Hematopoietic multipotent progenitor cell treated with erythropoietin and hydrocortisone succinate and interleukin-3 and kit ligand, for 4 days (in vitro differentiated cells): ENCODE measurements at places on chromosomes 2 and 18.
A peak's percentile ranks its signal among the peaks of the same experiment; 100 is the strongest.

- DNase-seq: no peak
These were observed 22.4 kb upstream of the SSB start for GRCh38 chr2:169776252-169776761.

GRCh38 chr2:231386446-231386845 lies 9.1 kb upstream of the B3GNT7 start:
- DNase-seq: no peak

GRCh38 chr2:178450524-178450773 lies 526 bp downstream of the PRKRA start:
- DNase-seq: no peak

GRCh38 chr18:45654677-45655076 lies 39.4 kb downstream of the SLC14A2 start:
- no peak for DNase-seq

- no peak for DNase-seq
These were observed 308.9 kb downstream of the RND3 start for GRCh38 chr2:150178591-150178990.

DNA sequence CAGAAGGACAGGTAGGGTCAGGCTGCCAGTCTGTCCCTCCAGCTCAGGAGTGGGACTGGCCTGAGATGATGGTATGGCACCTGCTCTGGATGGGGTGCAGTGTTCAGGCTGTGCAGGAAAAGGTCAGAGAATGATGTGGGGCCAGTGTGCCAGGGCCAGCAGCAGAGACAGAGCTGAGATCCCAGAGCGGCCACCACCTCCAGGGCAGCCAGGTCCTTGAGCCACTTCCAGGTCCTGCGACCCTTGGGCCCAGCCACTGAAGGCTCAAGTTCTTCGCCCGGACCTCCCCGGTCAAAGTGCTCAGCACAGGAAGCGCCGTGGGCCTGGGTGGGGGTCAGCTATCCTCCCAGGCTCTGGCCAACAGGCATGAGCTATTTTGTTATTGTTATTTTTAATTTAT lies 12.1 kb upstream of the ARMC9 start:
- no peak for DNase-seq

DNA sequence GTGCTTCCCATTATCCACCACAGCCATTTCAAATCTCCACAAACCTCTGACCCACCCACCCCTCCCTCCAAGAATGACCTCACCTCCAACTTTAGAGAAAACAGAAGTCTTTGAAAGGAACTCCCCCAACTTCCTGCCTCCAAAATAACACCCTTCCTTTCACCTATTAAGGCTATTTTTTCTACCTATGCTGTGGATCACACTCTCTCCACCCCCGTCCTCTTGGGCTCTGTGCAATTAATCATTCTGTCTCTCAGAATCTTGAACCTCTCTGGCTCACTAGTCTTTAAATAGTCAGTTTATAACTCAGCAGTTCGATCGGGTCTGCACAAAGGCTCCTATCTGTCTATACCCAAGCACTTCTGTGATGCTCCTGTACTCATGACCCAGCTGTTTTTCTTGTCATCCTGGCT lies 37.3 kb upstream of the XPO1 start:
- peak; percentile 4 for DNase-seq

DNA sequence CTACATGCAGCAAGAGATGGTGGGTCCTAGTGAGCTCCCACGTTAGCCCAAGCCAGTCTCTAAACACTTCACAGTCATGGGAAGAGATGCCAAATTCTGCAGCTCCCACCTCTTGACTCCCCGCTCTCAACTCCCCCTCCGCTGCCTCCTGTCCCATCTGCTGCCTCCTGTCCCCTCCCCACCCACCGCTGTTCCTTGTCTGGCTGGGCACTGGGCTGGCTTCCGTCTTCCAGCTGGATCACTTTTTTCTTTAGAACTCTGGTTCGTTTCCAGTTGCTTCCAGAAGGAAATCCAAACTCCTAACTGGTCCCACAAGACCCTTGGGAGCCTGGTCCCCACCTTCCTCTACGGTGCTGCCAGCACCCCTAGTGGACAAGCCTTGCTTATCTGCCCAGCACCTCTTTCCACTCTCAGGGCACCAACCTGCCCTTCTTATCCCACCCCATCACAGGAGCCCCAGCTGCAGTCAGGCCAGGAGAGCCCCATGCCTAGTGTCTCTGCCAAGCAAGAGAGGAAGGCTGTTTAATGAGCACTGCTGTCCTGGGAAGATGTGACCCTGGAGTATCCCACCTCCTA lies 12.1 kb upstream of the TWIST2 start:
- DNase-seq: no peak

- DNase-seq: no peak
These were observed 89.5 kb downstream of the SLC4A10 start for GRCh38 chr2:161713706-161714105.

DNA sequence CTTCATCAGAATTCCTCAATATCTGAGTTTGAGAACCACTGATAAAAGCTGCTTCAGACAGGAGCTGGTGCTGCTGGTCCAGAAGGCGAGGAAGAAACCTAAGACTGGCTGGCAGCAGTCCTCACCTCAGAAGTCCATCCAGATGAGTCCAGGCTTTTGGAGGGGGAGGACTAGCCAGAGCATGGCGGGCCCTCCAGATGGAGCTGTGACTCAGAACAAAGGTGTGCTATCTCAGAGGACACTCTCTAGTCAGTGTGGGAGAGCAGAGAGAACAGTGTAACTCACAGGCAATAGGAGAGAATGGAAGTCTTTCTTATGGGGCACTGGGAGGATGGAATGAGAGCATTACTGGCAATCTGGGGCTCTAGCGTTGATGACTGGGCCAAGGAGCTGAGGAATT lies 191.4 kb downstream of the NYAP2 start:
- no peak for DNase-seq

DNA sequence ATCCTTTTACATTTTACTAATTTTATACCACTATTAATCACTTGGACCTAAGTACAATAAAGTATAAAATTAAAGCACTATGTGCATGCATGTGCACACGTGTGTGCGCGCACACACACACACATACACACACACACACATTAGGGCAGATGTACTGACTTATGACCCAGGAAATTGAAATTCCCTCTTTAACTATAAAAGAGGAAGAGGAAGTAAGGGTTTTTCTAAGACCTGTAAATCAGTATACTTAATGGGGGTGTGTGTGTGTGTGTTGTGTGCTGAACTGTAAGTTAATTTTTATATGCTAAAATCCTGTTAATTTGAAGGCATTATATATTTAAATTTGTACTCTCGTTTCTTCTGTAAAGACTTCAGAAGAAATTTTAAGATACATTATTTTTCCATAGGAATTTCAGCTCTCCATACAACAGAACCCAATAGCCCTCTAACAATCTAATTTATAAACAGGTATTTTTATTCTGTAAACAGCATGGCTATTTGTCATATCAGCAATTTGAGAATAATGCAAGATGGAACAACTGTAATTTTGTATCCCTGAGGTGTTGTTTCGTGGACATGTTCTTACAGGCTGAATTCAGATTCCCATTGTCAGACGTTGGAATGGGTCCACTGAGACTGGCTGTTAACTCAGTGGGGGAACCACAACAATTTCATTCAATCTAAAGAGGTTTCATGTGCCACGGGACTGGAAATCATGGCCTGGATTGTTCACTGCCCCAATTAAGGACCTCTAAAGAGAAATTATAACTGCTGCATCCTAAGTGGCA lies 90.9 kb downstream of the PLA2R1 start:
- peak; percentile 50 for DNase-seq

- no peak for DNase-seq
These were observed 2.7 kb upstream of the ASAP2 start for GRCh38 chr2:9203876-9204275.

GRCh38 chr2:65458999-65459398 lies 26.6 kb upstream of the SPRED2 start:
- no peak for DNase-seq

- DNase-seq: no peak
These were observed 90.1 kb downstream of the MALT1 start for GRCh38 chr18:58761241-58761969.

- no peak for DNase-seq
These were observed 422.5 kb upstream of the CRIM1 start for GRCh38 chr2:35933031-35933430.

GRCh38 chr2:37802899-37803379 lies 122.1 kb upstream of the RMDN2 start:
- DNase-seq: no peak

GRCh38 chr2:106833256-106833655 lies 52.7 kb downstream of the ST6GAL2 start:
- no peak for DNase-seq

DNA sequence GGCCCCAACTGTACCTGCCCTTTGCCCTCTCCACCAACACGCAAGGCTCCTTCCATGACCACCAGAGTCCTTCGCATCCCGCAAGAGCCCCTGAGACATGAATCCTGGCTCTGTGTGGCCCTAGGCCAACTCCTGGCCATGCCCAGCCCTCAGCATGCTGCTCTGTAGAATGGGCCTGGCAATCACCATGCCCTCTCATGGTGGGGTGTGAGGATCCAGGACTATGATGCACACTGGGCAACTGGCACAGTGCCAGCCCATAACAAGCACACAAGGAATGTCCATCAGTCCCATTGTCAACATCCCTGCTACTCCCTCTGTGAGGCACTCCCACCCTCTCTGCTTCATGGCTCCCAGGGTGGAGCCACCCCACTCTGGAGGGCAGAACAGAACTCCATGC lies 44.7 kb downstream of the FER1L5 start:
- no peak for DNase-seq

DNA sequence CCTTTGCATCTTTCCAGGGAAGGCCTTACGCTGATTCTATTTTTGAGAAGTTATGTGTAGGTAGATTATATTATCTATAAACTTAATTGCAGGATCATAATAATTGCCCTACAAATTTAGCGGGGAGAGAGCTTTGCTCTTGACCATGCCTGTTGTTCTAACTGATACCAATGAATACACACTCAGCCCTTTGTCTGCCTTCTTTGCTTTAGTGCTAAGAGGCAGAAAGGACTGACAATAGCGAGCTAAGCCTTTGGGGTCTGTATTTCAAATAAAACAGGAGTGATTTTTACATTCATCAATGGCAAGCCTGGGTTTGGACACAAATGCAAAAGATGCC lies 115.3 kb upstream of the STON1 start:
- no peak for DNase-seq

GRCh38 chr2:17336458-17336857 lies 181.8 kb downstream of the RAD51AP2 start:
- DNase-seq: no peak

DNA sequence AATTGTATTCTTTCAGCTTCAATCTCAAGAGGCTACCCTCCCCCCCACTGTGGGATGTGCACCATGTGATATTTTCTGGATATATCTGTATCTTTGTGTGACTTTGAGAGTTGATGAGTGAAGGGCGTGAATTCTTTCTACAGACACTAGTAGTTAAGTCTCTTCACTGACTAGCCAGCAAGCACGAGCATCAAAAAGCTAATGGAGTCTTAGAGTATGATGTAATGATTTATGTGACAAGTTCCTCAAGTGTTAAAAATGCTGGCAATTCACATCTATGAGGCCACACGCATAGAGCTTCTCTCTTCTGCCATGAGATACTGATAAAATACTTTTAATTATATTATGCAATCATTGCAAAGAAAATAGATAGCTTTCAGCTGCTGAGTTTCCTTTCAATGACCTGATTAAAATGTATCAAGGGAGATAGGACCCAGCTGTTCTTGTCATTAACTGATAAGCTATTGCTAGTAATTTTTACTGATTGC lies 304.8 kb downstream of the TRIB2 start:
- DNase-seq: peak; percentile 24
